ENCODE measurements at places on chromosomes 6 and 20.

DNA sequence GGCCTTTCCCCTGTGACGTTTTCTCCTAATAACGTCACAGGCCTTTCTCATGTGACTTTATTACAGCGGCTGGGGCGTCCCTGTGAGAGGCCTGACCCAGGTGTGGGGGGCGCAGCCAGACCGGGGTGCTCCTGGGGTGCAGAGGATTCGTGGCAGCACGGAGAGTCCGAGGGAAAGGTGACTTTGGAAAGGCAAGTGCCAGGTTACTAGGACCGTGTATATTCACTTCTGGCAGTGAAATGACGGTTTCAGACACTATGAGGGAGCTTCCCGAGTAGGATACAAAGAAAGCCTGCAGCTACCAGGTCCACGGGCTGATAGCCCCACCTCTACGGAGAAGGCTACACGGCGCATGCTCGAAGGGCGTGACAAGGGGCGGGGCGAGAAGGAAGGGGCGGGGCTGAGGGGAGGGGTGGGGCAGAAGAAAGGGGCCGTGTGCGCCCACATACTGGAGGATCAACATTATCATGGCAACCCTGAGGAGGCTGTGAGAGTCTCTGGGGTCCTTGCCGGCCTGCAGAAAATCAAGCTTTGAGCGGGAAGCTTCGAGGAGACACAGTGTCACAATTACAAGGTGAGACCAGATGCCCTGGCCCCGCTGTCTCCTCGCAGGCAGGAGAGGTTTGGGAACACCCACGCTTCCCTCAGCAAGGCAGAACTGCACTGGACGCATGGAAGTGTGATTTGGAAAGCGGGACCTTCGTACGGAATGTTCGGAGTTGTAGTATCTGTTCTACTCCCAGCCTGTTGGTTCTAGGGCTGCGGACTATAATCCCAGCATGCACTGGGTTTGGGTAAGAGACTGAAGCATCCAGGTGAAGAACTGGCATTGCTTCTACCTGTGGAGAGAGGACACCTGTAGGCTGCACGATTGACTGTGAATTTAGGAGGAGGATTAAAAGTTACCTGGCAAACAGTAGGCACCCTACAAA lies 54.4 kb upstream of the ZNF337 start:
- DNase-seq: peak; percentile 60

GRCh38 chr20:36726168-36726567 lies 19.7 kb downstream of the NDRG3 start:
- no peak for DNase-seq

DNA sequence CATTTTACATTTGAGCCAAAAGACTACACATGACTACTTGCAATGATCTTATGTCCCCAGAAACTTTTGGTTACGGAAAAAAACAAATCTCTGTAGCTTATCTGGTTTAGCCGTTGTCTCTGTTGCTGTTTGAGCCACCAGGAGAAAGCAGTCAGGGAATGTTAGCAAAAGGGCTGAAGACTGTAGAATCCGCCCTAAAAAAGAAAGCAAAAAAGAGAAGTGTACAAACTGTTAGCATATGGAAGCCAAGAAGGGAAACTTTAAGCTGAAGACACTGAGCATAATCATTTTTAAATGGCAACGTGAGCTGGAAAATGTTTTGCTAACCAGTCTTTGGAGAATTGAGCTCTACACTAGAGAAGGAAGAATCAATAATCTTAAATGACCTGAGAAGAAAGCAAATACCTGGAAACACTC lies 69.9 kb upstream of the MYLIP start:
- no peak for DNase-seq

DNA sequence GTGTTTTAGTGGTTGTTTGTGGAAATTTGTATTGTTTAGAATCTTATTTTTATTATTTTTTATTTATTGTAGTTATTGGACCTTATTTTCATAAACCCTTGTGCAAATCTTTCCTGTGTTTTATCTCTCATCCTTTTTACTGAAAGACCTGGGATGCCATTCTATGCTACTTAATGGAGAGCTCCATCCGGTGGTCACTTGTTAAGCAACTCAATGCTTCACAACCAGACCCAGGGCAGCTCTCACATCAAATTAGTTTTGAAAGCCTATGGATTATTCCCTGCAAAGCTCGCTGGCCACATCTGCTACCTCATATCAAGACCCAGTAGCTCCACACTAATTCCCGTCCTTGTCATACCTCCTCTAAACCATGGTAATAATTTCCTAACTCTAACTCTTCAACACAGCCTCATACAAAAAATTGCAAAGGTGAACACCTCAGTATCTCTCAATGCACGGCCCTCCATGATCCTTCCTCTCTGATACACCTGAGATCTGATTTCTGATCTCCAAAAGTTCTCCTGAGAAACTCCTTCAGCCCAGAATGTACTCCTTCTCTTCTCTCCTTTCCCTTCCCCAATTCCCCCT lies 296.6 kb upstream of the MANEA start:
- DNase-seq: no peak

DNA sequence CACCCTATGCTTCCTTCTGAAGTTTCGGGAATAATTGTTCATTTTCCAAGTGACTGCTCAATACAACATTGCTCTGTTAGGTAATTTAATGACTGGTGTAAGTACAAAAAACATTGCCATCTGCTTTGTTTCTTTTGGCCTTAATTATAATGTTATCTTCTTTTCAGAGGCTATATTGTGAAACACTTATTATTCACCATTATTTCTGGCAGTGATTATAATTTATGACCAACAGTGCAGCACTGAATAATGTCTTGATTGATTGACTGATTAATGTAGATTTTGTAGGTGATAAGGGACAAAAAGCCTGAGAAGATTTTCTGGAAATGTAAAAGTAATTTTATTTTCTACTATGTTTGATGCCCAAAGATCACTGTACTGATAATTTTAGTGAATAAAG lies 377.7 kb downstream of the PLCB1 start:
- DNase-seq: no peak

GRCh38 chr6:120198033-120198432 lies 848.5 kb upstream of the MAN1A1 start:
- peak; percentile 51 for DNase-seq

Data from SK-MEL-5 (cell line).